Omental fat pad (tissue), 4 donors: ENCODE measurements at places on chromosomes 12 and 14. TPM values are rescaled to one million over a fixed set of nuclear protein-coding genes. Genes with fewer than 3 reads are reported as not detected.

EXOC3L4 gene
- total RNA-seq: 1.3 TPM

VRTN gene
- total RNA-seq: not detected

STYK1 gene
- 0.56 TPM for total RNA-seq

RNASE3 gene
- not detected for total RNA-seq

SOCS2 gene
- total RNA-seq: 87.9 TPM

DNA sequence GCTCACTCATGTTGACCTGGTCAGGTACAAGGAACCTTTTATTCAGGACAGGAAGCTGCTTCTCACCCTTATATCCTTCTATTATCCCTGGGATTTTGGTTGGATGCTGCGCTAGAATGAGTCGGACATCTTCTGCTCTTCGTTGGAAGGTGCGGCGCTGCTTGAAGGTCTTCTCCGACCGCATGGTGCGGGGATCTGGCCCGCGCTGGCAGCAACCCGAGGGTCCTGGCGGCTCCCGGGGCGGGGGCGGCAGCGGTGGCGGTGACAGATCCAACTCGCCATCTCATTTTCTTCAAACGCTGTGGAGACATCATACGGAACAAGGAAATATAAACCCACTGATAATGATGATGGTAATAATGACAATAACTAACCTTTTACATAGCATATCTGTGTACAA lies 126.3 kb downstream of the ATXN7L3B start:
- DNase-seq: no peak

- DNase-seq: no peak
Observed at GRCh38 chr12:92462049-92462448, 240.7 kb upstream of the PLEKHG7 start.

DNA sequence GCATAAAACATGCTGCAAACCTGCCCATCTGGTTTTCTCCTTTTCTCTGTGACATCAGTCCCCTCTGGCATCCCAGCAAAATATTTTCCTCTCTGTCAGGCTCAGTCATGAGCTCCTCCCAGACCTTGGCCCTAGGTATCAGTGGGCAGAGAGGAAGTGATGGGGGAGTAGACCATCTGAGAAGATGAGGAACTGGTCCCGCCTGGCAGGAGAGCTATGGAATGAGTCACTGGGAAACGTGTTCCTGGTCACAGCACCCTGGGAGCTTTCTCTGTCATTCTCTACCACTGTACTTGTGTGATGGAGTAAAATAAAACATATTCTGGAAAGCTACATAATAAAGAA lies 5.0 kb upstream of the SRSF9 start:
- DNase-seq: peak; percentile 24

DNA sequence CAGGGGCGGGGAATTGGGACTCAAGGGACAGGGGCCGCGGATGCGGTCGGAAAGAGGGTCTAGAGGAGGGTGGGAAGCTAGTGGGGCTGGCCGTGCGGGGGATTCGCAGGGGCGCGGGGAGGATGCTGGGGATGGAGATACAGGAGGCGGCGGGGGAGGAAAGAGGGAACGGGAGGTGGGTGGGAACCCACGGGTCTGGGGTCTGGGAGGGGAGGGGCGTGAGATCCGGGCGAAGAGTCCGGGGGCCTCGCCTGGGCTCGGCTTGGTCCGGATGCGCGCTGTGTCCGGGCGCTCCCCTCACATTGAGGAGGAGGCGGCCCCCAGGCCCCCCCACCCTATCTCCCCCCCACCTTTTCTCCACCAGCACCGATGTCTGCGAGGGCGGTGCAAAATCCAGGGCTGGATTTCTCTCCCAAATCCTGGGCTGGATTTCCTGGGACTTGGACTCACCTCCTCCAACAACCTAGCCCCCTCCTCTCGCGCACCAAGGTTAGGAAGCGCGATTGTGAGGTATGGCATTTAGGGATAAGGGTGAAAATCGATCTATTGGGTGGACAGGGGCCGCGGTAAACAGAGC lies at the start of gene AGAP2:
Gene AGAP2, minus strand, starts transcription at position 82 of the 577 bp plus-strand sequence. CDS start 496 bp downstream, outside the sequence.
- no peak for DNase-seq
